Stimulated activated effector memory CD8-positive, alpha-beta T cell treated with anti-CD3 and anti-CD28 coated beads, Interleukin-12 subunit alpha, Interleukin-12 subunit beta, amount 100 ng/mL, for 72 hours (primary cell): ENCODE measurements at places on chromosomes 7 and 10.

GRCh38 chr7:116863936-116864500 is 1.6 kb downstream of the CAPZA2 start:
- no peak for DNase-seq

- DNase-seq = no peak
These were observed 77.6 kb upstream of the PRLHR start for GRCh38 chr10:118672766-118673715.

- DNase-seq = no peak
These were observed 159.3 kb downstream of the NRCAM start for GRCh38 chr7:108296911-108297310.

DNA sequence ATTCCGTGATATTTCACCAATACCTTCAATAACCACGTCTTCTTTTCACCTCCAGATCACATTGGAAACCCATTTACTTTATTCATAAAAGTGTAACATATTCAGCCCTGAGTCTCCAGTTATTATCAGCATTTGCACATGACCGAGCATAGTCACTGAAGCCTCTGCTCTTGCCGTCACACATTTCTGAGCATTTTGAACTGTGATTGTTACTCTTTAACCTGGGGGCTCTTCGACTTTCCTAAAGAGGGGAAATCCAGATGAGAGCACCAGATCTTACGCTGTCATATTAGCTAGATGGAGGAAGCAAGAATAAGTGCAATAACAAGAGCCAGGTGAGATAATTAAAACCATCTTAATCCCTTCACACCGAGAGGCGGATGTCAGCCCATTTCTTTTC is 260.0 kb upstream of the NRP1 start:
- DNase-seq = no peak

- DNase-seq = no peak
These were observed 53.7 kb upstream of the CD36 start for GRCh38 chr7:80584778-80585177.

GRCh38 chr7:139284252-139284896 is 53.3 kb downstream of the UBN2 start:
- DNase-seq = no peak

GRCh38 chr7:105971845-105972244 is 8.8 kb downstream of the CDHR3 start:
- no peak for DNase-seq

DNA sequence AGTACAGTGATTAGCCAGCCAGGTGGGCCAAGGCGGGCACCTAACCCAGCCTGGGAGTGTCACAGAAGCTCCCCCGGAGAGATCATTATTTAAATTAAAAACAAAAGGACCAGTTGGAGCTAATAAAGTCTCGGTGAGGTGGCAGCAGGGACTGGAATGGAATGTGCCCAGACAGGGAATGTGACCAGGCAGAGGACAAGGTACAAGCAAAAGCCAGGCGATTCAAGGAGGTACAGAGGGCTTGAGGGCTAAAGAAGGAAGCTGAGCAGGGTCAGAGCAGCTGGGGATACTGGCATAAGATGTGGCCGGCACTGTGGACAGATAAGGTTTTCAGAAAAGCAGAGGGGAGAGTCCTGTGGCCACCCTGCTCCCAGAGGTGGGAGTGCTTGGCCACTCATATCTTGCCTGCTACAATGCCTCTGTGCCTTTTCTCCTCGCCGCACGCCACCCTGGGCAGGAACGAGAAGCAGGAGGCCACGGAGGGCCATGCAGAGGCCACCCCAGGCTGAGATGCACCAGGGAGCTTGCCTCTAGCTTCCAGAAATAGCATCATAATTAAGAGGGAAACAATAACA is 13.2 kb downstream of the TMEM273 start:
- DNase-seq = peak; percentile 0

DNA sequence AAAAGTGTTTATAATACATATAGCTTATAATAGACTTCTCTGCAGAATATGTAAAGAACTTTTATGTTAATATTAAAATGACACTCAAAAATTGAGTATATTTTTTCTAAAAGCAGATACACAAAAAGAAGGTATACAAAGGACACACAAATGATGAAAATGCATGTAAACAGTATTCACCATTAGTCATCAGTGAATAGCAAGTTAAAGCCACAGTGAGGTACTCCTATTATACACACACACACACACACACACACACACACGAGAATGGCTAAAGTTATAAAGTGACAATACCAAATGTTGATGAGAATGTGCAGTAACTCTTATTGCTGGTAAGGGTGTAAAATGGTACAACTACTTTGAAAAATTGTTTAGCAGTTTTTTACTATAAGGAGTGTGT is 92.9 kb downstream of the ITGB1 start:
- no peak for DNase-seq

- no peak for DNase-seq
These were observed 118.0 kb upstream of the PRSS58 start for GRCh38 chr7:142375710-142376313.

DNA sequence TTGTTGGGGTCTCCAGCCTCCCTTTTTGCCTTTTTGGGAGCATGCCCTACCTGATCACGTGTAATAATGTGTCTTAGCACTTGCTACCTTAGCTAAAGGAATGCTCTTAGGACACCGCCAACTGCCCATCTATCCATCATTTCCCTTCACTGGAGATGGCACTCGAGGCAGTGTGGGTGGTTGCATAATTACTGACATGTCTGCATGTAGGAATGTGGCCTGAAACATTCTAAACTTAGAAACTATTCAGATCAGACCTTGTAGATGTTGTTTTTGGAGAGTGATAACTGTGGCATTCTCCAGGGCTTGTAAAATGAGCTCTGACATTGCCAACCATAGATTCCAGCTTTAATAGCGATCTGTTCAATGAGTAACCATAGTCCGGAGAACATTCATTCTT is 365.8 kb downstream of the BBS9 start:
- no peak for DNase-seq

- no peak for DNase-seq
These were observed 1239.6 kb upstream of the SORCS1 start for GRCh38 chr10:108404155-108404554.

- peak; percentile 25 for DNase-seq
These were observed 3.1 kb downstream of the PCOLCE start for GRCh38 chr7:100604976-100605911.

DNA sequence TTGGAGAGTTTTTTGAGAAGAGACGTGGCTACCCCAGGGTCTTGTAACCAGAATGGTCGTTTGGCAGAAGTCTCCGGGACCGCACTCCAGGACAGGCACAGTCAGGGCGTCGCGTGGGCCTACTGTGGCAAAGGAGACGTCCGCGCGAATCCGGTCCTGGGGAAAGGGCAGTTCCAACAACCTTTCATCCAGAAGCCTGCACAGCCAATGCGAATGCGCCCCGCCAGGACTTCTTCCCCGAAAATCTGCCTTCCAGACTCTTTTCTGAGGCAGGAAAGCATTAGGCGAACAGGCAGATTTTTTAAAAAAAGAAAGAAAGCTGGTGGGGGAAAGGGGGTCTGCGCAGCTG is 2.0 kb downstream of the HPSE2 start:
- no peak for DNase-seq

DNA sequence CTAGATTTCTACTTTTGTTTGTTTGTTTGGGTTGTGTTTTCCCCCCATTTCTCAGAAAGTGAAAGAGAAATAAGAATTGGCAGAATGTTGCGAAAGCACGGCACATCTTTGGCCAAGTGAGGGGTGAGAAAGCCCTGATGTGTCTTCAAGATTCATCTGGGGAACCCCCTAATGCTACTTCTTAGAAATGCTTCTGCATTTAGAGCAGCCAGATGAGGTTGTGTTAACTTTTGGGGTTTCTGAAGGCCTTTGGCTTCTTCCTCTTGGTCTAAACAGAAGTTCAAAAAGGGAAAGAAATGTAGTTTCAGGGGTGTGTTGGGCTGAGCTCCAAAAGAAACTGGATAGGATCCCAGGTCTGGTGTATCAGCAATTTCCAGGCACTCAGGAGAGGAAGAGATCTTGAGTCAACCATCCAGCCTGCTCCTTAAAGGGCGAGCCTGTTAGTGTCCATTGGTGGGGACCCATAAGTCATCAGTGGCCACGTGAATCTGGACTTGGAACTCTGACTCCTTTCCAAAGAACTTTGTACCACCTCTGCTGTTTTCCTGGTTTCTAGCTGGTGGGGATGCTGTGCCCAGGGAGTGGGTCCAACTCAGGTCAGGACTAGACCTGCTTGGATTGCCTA is 6.5 kb downstream of the DUSP5 start:
- peak; percentile 78 for DNase-seq

- no peak for DNase-seq
These were observed 162.1 kb downstream of the DIP2C start for GRCh38 chr10:527416-527815.

DNA sequence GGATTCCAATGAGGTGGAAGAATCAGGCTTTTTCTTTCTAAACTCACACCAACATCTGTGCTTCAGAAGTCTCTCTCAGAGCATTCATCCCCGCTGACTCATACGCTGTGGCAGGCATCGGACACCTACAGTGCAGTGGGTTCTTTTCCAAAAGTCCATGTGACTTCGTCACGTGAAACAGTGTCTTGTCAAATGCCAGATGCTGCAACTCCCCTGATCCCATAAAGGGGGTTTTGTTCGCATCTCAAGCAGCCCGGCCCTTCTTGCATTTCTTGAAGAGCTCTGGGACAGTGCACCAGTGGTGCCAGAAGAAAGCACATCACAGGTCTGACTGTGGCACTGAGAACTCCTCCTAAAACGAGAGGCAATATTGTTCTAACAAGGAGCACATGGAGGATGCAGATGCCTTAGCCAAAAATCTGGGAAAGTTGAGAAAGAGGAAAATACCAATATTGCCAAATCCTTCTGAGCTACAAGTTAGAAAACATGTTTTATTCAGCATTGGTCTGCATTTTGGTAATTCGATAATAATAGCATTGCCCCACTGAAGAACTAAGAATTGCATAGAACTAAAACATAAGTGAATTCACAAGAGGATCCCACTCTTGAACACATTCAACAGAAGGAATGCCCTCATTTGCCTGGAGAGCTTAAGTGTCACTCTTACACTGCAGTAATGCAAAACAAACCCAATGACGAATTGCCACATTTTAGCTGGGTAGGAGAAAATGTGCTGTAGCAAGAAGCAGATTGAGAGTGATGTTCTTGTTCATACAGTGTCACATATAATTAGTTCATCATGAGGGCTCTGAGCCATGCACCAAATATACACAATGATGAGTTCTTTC is 204.4 kb downstream of the CXCL12 start:
- DNase-seq = no peak

GRCh38 chr7:16650266-16650665 is 4.3 kb downstream of the BZW2 start:
- no peak for DNase-seq

- DNase-seq = no peak
These were observed 1.7 kb upstream of the DPYSL4 start for GRCh38 chr10:132184816-132185593.

GRCh38 chr7:68207676-68208075 is 1211.0 kb downstream of the TYW1 start:
- DNase-seq = no peak

DNA sequence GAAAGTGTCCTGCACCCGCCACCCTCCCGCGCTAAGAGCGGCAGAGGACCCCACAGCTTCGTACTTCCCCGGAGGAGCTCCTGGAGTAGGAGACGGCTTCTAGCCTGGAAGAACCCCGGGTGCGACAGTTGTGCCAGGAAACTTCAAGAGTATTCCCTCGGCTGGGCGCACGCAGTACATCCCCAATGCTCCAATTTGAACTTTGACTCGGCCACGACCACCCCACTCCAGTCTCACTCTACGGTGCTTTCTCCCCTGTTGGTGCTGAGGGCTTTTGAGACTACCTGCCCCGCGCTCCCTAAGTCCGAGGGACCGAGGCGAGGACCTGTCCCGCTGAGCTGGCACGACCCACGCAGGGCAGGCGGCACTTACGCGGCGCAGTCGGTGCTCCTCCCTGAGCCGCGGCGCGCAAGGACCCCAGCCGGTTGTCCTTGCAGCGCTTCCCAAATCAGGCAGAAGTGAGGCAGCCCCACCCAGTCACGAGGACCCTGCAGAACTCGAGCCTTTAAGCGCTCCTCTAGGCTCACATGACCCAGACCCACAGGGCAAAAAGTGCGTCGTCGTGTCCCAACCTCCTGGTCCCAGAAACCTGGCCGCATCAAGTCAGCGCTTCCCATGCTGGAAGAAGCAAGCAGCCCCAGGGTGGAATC is at the start of gene CPVL:
TSS of gene CPVL (minus strand) at position 481 of the 650 bp plus-strand sequence. CDS start 25,476 bp downstream, outside the sequence.
- DNase-seq = no peak

DNA sequence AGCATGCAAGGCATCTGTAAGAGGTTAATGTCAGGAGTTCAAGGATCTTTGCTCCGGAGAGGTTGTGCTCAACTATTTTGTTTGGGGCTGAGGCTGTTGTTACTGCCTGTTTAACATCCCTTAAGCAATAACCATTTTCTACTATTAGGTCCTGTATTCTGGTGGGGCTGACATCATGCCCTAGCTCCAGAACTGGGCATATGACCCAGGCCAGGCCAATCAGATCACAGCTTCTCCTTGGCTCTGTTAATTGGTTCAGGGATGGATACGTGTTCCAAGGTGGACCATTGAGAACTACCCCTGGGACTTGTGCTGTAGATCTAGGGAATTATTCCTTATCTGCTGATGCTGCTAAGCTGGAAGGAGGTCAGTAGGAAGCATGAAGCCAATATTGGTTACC is 67.0 kb downstream of the SYPL1 start:
- no peak for DNase-seq
